ENCODE measurements at places on chromosomes 1 and 21.

- DNase-seq = no peak
Measured at GRCh38 chr1:81432654-81433109, 368.1 kb upstream of the ADGRL2 start.

DNA sequence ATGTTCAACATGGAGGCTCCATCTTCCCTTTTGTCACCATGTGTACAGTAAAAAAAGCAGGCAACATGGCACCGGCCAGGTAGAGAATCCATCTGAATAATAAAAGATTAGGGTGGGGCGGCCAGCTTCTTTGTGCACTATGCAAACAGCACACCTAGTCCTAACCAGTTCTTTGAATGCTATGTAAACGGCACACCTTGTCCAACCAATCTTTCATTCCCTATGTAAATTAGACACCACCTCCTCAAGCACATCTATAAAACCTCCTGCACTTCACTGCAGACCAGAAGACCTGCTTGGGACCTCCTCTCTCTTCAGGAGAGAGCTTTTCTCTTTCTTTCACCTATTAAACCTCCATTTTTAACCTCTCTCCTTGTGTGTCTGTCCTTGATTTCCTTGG lies 28.2 kb downstream of the TFB2M start:
- no peak for DNase-seq

DNA sequence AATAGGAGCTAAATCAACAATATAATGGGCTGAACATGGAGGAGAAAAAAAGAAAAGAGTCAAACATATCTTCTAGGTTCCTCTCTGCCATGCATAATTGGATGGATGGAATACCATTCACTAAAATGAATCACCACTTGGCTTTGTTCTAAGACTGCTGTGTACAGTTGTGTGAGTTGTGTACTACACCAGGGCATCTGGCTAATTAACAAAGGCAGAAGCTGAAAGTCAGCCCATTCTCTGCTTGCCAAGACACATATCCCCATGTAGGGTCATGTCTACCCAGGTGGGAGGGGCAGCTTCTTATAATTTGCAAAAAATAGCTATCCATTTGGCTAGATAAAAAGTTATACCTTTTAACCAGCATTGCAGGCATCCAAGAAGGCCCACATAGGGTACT lies 21.0 kb downstream of the JUN start:
- DNase-seq = no peak

DNA sequence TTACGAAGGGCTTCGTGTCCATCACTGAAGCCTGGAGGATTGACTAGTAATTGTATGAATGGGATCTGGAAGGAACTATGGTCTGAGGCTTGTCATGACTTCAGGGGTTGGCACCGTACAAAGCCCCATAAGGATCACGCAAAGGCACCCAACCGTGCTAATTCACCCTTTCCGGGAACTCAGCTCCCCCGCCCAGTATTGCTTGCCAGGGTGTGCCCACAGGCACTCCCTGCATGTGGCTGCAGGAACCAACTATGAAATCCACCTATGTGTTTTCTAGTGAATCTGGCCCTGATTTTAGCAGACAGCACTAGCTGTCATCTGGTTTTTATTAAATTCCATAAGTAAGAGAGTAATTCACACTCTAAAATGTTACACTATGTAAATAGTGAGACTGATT lies 139.2 kb downstream of the TM2D1 start:
- DNase-seq = peak; percentile 6

DNA sequence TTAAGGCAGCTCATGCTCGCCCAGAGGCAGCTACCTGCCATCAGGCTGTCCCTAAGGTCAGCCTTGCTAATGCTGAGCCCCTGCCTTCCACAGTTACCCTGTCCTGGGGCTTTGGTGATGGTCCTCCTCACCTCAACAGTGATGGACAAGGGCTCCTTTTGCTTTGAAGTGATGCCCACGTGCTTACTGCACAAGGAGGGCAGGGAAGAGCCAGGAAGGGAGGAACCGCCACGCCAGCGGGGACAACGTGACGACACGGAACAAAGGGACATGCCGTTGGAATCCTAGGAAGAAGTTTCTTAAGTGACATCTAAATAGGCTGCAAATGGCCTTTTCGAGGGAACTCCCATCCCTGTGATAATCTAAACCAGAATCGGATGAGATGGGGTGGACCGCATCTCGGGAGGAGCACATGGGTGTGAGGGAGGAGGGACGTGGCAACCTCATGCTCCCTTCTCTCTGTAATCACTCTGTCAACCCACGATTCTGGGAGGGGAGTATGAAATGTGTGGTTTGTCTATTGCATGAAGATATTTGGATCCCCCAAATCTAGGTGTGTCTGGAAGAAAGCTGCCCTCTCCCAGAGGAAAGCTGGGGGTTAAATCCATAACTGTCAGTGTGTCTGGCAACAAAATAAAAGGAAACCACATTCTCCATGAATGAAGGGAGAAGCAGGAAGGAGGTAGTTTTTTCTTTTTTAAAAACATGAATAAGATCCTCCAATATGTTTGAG lies 110.9 kb upstream of the IRF2BP2 start:
- no peak for DNase-seq

GRCh38 chr21:33255404-33255803 lies 10.8 kb upstream of the IL10RB start:
- no peak for DNase-seq

DNA sequence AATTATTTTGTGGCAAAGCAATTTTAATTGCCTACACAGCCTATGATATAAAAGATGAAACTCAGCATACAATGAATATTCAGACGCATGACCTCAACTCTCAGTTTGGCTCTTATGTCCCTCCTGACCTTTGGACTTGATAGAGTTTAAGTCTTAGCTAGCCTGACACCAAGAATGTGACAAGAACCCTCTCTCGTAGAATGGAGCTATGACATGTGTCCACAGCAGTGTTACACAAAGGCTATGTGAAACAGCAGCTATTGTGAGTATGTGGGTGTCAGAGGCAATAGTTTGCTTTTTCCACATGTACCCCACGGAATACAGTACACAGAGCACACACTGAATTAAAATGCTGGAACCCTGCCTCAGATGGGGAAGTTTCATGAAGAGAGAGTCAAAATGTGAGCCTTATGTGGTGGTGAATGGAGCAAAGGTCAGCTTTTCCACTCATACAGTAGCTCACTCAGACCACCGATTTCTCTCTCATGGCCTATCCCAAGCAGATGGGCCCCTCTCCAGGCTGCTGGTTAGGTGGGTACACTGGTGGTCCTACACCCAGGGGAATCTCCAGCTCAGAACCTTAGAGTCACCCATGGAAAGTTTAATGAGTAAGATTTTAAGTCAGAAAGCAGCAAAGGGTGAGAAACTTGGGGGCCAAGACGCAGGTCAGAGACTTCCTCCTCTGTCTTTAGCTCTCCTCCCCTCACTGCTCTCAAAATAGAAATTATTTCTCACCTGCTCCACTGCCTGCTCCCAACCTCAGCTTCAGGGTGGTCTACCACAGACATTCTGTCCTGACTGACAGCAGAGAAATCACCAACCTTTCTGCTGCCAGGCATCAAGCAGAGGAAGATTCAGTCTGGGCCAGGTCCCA lies 10.1 kb upstream of the XCL2 start:
- no peak for DNase-seq

- DNase-seq = no peak
Measured at GRCh38 chr1:244822878-244823277, 12.6 kb upstream of the COX20 start.

DNA sequence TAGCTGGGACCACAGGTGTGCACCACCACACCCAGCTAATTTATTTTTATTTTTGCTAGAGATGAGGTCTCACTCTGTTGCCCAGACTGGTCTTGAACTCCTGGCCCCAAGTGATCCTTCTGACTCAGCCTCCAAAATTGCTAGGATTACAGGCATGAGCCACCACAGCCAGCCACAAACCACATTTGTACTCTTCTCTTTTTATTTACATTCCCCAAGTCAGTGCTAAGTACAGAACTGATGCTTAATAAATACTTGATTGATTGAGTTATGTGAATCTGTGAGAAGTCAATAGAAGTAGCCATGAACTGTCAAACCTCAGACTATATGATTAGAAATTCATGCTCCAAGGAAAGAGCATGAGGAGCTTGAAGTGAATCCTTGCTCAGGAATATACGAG lies 48.5 kb upstream of the S1PR1 start:
- peak; percentile 20 for DNase-seq

GRCh38 chr21:45267390-45267760 lies 20.3 kb downstream of the POFUT2 start:
- DNase-seq = no peak

GRCh38 chr1:91278754-91279153 lies 125.9 kb downstream of the HFM1 start:
- peak; percentile 70 for DNase-seq

DNA sequence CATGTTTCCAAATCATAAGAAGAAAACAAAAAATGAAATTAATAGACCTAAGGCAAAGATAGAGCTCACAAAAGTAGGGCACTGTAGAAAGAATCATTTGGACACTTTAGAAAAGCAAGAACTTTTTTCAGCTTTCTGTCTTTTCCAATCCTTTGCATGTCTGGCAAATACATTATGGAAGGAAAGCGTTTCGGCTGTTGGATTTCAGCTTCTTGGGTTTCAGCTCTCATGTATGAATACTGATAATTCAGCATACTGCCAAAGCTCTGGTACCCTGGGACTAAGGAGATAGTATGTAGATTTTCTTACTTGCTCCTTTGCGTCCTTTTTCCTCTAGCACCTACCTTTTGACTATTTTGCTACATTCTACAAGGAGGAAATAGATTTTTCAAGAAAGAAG lies 375.9 kb downstream of the BRINP3 start:
- no peak for DNase-seq

DNA sequence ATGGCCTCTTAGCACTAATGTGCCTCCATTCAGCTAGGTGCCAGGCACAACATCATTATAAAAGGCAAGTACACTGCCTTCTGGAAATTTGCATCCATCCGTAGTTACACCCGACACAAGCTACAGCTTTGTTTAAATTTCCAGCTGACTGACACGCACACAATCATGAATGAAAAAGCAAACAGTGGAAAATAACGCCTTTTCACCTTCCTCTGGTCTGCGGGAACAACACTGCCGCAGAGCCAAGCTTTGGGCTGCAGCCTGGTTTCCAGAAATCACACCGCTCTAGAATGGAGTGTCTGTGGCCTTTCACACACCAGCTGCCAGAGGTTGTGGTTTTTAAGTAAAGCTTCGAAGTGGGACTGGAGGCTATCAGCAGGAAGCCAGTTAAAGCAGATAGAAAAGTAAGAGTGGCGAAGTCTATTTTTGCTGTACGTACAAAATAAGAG lies 142.8 kb upstream of the COA6 start:
- DNase-seq = peak; percentile 78

- no peak for DNase-seq
Measured at GRCh38 chr1:24468685-24469316, 33.8 kb upstream of the RCAN3 start.

GRCh38 chr1:200330741-200331428 lies 79.0 kb downstream of the ZNF281 start:
- no peak for DNase-seq

DNA sequence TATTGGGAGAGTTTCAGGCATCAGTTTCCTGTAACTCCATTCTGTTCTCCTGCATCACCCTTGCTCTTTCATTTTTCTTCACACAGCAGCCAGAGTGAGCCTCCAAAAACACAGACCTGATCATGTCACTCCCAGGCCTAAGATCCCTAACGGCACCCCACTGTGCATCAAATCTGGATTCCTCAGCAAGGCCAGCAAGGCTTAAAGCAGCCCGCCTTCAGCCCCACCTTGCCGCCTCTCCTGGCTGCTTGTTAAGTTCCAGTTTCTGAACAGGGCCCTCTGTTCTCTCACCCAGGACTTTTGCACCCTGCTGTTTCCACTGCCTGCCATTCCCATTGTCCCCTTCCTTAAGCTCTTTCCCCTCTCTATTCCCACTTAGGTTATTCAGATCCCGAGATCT lies 29.3 kb downstream of the C1orf116 start:
- DNase-seq = no peak

DNA sequence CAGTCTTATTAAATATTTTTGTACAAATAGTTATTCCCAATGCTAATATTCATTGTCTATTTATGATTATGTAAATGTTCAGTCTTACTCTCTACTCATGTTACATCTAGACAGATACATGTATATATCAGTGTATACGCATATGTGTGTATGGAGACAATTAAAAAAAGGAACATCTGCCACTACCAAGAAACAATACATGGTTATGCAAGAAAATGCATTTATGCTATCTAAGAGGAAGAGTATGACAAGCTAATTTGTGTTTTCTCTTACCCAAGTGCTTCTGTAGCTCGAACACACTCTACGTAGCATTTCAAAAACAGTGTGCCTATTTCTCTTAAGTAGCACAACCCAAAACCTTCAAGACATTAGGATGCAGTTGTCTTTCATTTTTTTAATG lies 6.1 kb upstream of the RLF start:
- peak; percentile 49 for DNase-seq

GRCh38 chr1:6703016-6703415 lies 1.4 kb upstream of the DNAJC11 start:
- no peak for DNase-seq

DNA sequence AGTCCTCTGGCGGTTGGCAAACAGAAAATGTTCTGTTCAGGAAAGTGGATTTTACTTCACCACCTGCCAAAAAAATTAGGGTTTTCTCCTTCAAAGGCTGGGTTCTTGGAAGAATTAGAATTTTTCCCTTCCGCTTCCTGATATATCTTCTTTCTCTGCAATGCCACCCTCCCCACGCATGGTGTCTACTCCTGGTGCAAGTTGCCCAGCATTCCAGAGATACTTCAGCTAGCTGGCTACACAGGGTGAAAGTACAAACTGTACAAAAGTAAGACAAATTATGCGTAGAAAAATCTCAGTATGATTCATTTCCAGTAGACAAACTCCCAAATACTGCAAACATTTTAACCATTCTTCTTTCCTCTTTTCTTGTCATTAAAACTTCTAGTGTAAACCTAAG lies 430.1 kb upstream of the ESRRG start:
- no peak for DNase-seq

DNA sequence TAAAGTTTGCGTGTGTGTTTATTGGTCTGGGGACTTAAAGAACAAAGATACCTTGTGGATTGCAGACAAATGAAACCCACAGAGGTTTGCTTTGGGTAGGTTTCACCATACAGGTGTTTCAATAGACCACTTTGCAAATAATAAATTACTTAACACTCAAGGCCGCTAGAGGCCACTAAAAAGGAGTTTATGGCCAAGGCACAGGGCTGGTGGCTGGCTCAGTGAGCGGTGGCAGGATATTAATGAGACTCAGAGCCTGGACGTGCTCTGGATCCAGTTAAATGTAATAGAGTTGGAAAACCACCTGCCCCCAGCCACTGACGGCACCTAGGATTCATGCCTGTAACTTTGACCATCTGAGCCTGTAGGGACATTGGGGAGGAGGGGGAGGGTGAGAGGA lies 44.5 kb downstream of the LRRC38 start:
- peak; percentile 25 for DNase-seq

- no peak for DNase-seq
Measured at GRCh38 chr1:27970401-27970800, 10.6 kb downstream of the XKR8 start.

- no peak for DNase-seq
Measured at GRCh38 chr1:18007391-18008041, 100.1 kb upstream of the IGSF21 start.

DNA sequence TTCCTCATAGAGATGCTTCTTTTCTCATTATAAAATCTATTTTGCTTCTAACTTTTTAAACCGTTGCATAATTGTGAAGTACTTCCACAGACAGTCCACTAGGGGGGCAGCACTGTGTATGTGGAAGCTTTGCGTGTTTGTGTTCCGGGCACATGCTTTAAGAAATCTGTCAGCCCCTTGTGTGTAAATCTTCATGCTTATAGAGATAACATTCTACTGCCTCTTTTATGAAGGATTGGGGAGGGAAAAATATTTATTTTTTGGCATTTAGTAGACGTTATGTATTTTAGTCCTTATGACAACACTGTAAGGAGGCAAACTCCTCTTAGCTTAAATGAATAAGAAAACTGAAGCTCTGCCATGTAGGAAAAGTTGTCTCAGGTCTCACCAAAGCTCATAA lies 157.3 kb upstream of the PTGFR start:
- peak; percentile 56 for DNase-seq

All from hematopoietic multipotent progenitor cell treated with erythropoietin and hydrocortisone succinate and interleukin-3 and kit ligand, for 4 days (in vitro differentiated cells).